Endodermal cell (in vitro differentiated cells): ENCODE measurements at places on chromosomes 16 and 17.
A peak's percentile ranks its signal among the peaks of the same experiment; 100 is the strongest.

DNA sequence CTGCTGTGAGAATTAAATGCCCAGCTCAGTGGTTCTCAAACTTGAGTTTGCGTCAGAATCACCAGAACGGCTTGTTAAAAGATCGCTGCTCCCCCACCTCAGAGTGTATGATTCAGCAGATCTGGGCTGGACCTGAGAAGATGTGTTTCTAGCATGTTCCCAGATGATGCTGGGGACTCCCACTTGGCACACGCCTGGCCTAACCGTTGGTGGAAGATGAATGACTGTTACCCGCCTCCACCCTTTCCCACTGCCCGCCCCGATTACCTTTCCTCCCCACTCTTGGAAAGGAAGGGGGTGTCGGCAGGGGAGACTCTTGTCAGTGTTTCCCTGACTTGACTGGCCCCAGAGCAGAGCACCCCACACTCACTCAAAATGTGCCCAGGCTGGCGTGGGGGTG lies 29.3 kb upstream of the ABCC3 start:
- no peak for DNase-seq

DNA sequence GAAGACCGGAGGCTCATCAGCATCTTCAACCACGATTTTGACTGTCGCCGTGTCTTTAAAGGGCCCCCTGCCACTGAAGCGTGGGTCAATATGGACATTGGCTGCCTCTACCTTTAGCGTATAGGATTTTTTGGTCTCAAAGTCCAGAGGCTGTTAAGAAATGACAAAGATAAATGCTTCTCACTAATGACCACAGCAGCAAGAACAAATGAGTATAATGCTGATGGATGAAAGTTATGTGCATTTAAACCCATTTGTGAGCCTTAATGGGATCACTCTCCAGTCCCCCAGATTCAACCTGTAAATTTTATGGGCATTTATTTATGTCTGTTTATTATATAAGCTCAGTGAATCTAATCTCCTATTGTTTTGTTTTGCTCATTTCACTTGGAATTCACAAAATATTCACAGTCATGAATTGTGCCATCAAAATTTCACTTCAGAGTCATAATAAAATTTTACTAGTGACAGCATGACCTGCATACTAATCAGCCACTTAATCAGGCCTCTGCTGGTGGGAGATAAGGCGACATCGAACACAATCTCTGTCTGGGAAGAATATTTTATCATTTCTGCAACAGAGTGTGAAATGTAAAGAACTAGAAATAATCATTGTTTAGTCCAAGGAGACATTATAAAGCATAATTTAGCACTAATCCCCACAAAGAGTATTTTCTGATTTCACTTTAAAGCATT lies 218.5 kb downstream of the CDH8 start:
- no peak for DNase-seq

GRCh38 chr16:31536804-31537361 lies 9.2 kb downstream of the AHSP start:
- DNase-seq = no peak

GRCh38 chr16:69941251-69942098 lies 9.7 kb upstream of the CLEC18A start:
- DNase-seq = no peak

- DNase-seq = no peak
These were observed 374.7 kb upstream of the DYNLRB2 start for GRCh38 chr16:80166082-80166481.

DNA sequence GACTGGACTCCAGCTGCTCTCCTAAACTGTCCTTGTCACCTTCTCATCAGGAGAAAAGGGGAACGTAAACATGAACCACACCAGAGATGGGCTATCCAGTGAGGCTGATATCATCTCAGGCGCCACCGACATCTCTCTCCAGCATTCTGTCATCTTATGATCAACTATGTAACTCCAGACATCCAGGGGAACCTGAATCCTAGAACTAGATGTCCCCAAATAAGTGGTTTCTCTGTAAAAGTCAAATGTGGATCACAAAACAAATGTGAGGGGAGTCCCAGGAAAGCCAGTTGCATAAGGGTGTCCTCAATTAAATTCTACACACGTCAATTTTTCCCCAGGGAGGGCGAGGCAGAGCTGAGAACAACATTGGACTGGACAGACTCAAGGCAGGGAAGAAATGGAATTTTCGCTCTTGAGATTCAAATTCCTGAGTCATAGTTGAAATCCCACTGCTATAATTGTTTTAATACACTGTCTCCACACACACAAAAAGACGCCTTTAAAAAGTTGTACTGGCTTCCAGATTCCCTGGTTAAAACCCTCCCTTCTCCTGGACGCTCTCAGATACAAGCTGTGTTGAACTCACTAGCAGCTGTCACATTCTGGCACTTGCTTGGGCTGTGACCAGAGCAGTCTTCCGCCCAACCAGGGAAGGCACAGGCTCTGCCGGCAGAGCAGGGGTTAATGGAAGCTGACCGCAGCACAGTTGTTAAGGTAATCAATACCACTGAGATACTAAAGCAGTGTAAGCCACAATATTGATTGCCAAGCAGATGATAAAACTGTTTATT lies 62.6 kb downstream of the ZFHX3 start:
- DNase-seq = peak; percentile 34

- no peak for DNase-seq
These were observed 48.6 kb upstream of the ZNF469 start for GRCh38 chr16:88333848-88334777.

DNA sequence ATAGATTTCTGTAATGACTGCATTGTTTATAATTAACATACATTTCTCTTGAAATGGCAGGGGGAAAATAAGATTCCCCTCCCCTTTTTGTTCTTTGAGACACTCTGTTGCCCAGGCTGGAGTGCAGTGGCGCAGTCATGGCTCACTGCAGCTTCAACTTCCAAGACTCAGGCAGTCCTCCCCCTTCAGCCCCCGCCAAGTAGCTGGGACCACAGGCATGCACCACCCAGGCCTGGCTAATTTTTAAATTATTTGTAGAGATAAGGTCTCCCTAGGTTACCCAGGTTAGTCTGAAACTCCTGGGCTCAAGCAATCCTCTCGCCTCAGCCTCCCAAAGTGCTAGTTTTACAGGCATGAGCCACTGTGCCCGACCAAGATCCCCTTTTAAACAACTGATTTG lies 67.7 kb downstream of the KATNIP start:
- no peak for DNase-seq

DNA sequence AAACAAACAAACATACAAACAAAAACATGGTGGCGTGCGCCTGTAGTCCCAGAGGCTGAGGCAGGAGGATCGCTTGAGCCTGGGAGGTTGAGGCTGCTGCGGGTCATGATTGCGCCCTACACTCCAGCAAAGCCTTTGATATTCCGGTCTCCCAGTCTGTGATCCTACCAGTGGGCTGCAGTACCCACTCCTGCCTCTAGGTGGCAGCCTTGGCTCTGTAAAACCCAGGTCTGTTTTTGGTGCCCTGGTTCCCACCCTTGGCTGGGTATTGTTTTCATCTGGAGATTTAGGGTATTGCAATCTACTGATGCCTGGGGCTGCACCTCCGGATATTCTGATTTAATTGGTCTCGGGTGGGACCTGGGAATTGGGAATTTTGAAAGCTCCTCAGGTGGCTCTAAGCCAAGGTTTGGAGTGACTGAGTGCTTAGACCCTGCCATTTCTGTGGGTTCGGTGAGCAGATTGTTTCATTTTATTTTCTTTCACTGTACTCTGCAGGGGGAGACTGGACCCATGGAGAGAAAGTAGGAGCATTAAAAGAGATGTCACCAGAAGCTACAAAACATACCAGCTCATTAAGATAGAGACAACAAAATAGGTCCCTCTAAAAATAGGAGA lies 40.5 kb downstream of the MYH3 start:
- peak; percentile 100 for DNase-seq

- DNase-seq = no peak
These were observed 322 bp upstream of the KLHL11 start for GRCh38 chr17:41865596-41865893.

- no peak for DNase-seq
These were observed 4.8 kb downstream of the SCNN1G start for GRCh38 chr16:23187341-23187740.

DNA sequence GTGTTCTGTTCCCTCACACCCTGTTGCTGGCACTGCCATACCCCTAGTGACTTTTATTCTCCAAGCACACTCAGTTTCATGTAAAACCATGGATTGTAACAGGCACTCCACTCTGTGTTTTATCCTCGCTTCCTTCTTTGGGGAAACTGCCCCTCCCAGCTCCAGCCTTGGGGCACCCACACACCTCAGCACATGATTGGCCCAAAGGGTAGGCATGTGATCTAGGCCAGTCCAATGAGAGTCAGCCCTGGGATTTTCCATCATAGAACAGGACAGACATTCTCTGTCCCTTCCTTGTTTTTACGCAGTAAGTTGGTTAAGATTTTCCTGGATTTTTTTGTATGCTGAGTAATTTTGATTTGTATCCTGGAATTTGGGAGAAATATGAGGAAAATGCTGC lies 115.4 kb downstream of the C16orf95 start:
- no peak for DNase-seq

GRCh38 chr16:66269617-66270332 lies 96.7 kb upstream of the CDH5 start:
- peak; percentile 47 for DNase-seq

- DNase-seq = no peak
These were observed 2.5 kb downstream of the NUBP2 start for GRCh38 chr16:1784977-1785845.

GRCh38 chr17:72381597-72382397 lies 261.0 kb downstream of the SOX9 start:
- peak; percentile 89 for DNase-seq

DNA sequence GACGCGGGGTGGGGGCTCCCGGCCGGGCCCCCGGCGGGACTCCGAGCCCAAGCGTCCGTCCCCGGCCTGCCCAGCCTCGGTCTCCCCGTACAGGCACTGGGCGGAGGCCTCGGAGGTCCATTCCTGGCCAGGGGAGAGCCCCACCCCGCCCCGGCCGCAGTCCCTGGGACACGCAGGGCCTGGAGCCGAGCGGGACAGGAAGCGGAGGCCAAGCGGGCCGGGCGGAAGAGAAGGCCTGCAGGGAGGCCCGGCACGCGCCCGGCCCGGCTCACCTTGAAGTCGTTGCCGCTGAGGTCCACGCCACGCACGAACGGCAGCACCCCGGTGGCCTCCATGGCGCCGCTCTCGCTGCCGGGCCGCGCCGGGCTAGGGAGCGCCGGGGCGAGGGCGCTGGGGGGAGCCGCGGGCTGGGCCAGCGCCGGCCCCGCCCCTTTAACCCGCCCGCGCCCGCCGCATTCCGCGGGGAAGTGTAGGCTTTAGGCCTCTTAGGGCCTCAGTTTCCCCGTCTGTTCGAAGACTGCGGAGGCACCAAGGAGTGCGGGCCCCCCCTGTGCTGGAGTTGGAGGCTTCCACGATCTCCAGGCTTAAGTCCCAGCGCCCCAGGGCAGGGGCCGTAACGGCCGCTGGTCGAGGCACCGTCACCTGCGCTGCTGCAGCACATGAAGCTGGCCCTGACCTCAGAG lies at the start of gene FLII:
Gene FLII, minus strand, starts transcription at position 383 of the 683 bp plus-strand sequence. Its CDS starts 48 bp downstream, at position 335.
- peak; percentile 90 for DNase-seq

DNA sequence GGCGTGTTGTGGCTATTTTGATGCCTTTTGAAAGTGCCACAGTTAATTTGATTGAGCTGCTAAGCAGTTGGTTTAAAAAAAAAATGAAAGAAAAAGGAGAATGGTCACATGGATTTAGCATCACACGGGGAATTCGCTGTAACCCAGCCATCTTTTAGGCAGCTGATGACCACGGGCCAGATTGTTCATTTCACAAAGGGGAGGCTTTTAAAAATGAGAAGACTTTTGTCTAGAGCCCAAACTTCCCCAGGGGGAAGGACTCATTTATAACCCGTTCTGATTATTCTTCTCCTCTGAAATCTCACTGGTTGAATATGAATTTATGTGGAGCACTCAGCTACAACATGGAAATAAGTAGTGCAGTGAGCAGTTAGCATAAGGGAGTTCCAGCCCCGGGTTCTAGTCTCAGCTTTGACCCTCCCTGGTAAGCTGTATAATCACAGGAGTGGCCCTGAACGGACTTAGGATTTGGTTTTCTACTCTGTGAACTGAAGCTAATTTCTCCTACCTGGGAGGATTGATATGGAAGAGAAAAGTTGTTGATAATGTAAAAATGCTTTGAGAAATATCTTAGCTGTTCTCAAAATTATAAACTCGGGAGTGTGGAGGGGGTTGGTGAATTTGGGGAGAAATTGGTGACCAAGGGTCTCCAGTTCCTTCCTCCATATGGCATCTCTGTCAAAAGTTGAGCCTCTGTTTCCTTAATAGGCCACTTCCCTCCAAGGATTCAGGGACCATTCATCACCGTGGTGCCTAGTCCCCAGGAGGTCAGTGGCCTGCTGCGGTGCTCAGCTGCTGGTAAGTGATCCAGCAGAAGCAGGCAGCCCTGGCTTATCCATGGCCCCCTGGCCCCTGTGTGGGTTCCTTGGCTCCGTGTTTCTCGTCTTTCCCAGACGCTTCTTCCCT lies 76.4 kb upstream of the TBX2 start:
- DNase-seq = no peak

DNA sequence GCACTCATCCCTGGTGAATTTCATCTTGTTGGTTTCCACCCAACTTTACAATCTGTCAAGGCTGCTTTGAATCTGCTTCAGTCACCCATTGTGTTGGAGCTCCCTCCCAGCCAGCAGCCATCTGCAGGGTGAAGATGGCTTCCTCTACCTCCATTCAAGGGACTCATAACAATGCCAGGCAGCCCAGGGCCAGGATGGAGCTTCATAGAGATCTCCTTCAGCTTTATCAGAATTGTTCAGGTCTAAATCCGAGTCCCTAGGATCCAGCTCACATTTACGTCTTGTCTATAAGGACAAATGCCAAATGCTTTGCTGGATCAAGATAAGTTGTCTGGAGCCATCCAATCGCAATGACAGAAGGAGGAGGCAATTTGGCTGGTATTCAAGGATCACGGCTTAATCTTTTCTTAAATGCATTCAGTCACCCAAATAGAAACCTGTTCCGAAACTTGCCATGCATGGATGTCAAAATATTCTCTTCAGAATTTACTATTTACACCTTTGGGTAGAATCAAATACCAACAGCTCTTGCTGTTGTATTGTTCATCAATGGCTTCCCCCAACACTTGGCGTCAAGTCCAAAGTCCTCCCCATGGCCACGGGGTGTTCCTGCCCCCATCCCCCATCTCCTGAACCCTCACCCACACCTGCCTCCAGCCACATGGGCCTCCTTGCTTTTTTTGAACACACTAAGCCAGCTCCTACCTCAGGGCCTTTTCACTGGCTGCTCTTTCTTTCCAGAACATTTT lies 3.8 kb upstream of the FAM171A2 start:
- DNase-seq = no peak

- DNase-seq = peak; percentile 55
These were observed 70.9 kb upstream of the GSE1 start for GRCh38 chr16:85541980-85542900.

GRCh38 chr16:20821682-20822081 lies 15.4 kb downstream of the REXO5 start:
- no peak for DNase-seq

- DNase-seq = no peak
These were observed 9.0 kb upstream of the HAPSTR1 start for GRCh38 chr16:9082422-9082821.

DNA sequence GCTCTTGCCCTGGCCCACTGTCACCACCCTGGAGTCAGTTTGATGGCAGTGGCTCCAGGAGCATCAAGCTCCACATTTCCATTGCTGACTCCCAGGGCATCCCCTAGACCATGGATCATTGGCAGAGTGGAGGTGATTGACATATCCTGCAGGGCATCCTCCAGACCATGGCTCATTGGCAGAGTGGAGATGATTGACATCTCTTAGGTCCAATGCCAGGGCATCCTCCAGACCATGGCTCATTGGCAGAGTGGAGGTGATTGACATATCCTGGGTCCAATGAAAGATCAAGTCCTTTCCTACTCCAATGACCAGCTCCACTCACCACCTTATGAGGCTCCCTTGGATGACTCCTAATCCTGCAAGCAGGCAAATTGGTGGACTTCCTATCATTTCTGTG lies 174.3 kb upstream of the NLRP1 start:
- DNase-seq = peak; percentile 91
